Effector memory CD8-positive, alpha-beta T cell (primary cell): ENCODE measurements at places on chromosomes 7 and 10.

DNA sequence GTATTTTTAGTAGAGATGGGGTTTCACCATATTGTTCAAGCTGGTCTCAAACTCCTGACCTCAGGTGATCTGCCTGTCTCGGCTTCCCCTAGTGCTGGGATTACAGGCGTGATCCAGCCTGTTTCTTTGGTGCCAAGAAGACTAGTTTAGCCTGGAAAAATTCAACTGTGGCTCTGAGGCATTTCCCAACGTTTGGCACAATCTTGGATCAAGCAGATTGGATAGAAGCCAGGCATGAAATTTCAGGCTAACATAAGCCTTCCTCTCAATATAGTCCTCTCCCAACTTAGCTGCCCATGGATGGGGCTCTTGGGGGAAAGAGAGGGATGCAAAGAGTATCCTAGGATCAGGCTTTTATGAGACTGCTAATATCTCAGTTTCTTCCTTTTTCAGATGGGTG, 53.8 kb downstream of the APBB1IP start:
- no peak overlapping the region for H3K4me3 ChIP-seq
- peaks cover 66% of the 10 kb centered on the region for H3K36me3 ChIP-seq
- no peaks in the 10 kb centered on the region for H3K27me3 ChIP-seq

GRCh38 chr10:11245095-11245479, 227.4 kb downstream of the CELF2 start:
- DNase-seq, result no peak
- no peak overlapping the region for H3K4me3 ChIP-seq
- peaks cover 53% of the 10 kb centered on the region for H3K4me1 ChIP-seq
- no peak overlapping the region for H3K27ac ChIP-seq
- no peaks in the 10 kb centered on the region for H3K27me3 ChIP-seq
- H3K36me3 ChIP-seq, result peaks cover 26% of the 10 kb centered on the region

DNA sequence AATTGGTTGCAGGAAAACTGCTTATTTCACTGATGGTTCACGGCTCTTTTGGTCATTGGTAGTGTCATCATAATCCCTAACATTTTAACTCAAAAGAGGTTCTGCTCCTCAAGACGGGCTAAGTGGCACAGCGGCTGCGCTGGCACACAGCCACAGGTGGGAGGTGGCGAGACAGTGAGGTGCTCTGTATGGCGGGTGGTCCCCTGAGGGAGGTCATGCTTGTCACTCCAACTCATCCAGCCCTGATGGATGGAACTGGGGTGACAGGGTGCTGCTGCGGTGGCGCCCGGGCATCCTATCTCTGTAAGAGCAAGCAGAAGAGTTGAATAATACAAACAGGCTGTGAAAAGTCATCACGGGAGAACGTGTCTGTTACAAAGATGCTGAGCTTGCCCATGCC, 370.2 kb downstream of the SFMBT2 start:
- no peaks in the 10 kb centered on the region for H3K36me3 ChIP-seq
- H3K4me1 ChIP-seq, result peaks cover 68% of the 10 kb centered on the region
- H3K27ac ChIP-seq, result no peak overlapping the region
- H3K27me3 ChIP-seq, result no peaks in the 10 kb centered on the region
- no peak overlapping the region for H3K4me3 ChIP-seq

DNA sequence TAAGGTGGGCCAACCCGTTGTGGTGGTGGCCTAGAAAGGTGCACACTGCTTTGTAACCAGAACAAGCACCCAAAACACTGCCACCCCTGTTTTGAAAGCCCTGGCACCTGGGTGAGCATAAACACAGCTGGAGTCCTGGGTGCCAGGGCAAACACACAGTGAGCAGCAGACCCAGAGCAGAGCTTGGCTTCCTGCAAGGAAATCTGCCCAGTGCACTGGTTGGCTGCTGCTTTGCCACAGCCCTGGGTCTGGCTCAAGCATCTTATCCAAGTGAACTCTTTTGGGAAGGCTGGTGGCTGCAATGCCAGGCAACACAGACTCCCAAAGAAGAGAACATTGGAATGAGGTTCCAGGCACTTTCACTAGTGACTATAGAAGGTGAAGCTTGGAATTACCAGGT, 145.5 kb upstream of the PDE1C start:
- H3K4me3 ChIP-seq, result no peak overlapping the region
- no peak overlapping the region for H3K27ac ChIP-seq
- no peaks in the 10 kb centered on the region for H3K36me3 ChIP-seq
- peaks cover 6% of the 10 kb centered on the region for H3K27me3 ChIP-seq

- H3K27ac ChIP-seq, result no peak overlapping the region
- no peak overlapping the region for H3K4me3 ChIP-seq
- peaks cover 25% of the 10 kb centered on the region for H3K27me3 ChIP-seq
- H3K36me3 ChIP-seq, result no peaks in the 10 kb centered on the region
Measured at GRCh38 chr7:157707983-157708918, 371.4 kb downstream of the DNAJB6 start.

- H3K27me3 ChIP-seq, result peaks cover 18% of the 10 kb centered on the region
- no peaks in the 10 kb centered on the region for H3K36me3 ChIP-seq
- peak; percentile 10 for DNase-seq
- H3K27ac ChIP-seq, result no peak overlapping the region
Measured at GRCh38 chr7:143205560-143206293, 16.1 kb upstream of the TAS2R40 start.

DNA sequence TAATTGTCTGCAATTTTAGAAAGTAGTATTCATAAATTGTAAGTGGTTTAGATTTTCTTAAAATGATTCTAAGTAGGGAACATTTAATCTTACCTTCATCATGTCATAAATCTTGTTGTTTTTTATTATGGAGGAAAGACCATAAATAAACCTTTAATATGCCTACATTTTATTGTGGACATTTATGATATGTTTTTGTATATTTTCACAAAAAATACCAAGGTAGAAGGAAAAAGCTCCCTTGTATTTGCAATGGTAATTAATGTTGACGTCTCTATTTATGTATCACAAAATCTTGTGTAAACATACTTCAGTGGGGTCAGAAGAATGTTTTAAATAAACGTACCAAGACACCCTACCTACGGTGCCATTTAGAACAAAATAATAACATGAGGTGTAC, 155.7 kb upstream of the FAM171A1 start:
- no peak for DNase-seq
- H3K36me3 ChIP-seq, result no peaks in the 10 kb centered on the region
- H3K27me3 ChIP-seq, result peaks cover 16% of the 10 kb centered on the region
- no peak overlapping the region for H3K4me3 ChIP-seq
- H3K4me1 ChIP-seq, result no peaks in the 10 kb centered on the region
- no peak overlapping the region for H3K27ac ChIP-seq

- H3K27me3 ChIP-seq, result peaks cover 4% of the 10 kb centered on the region
- H3K4me1 ChIP-seq, result peaks cover 3% of the 10 kb centered on the region
- DNase-seq, result no peak
- no peak overlapping the region for H3K27ac ChIP-seq
Measured at GRCh38 chr10:77756319-77757232, 119.0 kb upstream of the KCNMA1 start.

DNA sequence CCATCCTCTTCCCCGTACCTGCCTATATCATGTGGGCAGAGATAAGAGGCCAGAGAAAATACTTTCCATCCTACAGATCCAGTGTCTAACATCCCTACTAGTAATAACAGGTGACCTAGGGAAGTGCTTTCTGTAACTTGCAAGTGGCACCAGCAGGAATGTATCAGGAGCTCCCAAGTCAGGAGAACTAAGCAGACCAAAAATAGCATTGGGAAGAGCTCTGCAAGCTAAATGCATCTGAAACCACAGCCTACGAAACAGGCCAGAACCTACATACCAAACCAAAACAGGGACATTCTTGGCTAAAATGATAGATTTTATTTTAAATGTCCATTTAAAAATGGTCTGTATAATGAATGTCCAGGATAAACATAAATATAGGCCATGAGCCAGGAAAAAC, 680.8 kb downstream of the PHTF2 start:
- H3K4me1 ChIP-seq, result no peaks in the 10 kb centered on the region
- H3K27me3 ChIP-seq, result no peaks in the 10 kb centered on the region
- DNase-seq, result no peak
- H3K4me3 ChIP-seq, result no peak overlapping the region
- no peak overlapping the region for H3K27ac ChIP-seq

DNA sequence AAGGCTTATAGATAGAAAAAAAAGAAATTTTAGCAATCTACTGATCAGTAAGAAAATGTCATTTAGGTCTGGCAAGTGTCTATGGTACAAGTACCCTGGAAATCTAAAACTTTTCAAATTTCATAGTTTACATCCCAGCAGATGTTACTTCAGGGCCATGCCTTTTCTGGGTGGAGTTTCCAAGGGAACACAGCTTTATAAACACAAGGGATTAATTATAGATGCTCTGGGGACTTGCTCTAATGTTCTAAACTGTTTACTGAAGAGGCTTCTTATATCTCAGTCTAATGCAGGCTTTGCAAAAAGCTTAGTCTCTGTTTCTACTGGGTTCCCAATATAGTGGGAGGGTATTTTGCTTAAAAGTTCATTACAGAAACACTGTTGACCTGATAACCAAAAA, 3.1 kb downstream of the CD36 start:
- no peaks in the 10 kb centered on the region for H3K4me1 ChIP-seq
- no peak overlapping the region for H3K27ac ChIP-seq
- no peak overlapping the region for H3K4me3 ChIP-seq
- no peaks in the 10 kb centered on the region for H3K27me3 ChIP-seq
- no peak for DNase-seq

GRCh38 chr10:44398747-44399658, 14.1 kb upstream of the CXCL12 start:
- peaks cover 58% of the 10 kb centered on the region for H3K27me3 ChIP-seq
- H3K36me3 ChIP-seq, result no peaks in the 10 kb centered on the region
- no peak overlapping the region for H3K4me3 ChIP-seq
- peaks cover 5% of the 10 kb centered on the region for H3K4me1 ChIP-seq
- DNase-seq, result no peak

DNA sequence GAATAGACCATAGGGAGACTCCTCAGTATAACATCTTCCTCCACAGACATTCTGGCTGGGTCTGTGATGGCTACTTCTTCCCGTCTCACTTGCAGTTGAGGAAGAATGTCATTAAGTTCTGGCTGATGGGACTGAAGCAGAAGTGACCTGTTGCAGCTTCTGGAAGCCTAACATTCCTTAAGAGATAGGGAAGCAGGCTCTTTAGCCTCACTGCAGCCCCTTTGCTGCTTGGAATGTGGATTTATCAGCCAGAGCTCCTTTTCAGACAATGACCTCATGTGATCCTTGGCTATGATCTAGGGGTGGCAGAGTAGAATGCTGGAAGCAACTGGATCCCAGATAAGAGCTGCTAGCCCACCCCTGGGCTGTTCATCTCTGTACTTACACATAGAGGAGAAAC, 142.5 kb downstream of the RNF216 start:
- peaks cover 47% of the 10 kb centered on the region for H3K36me3 ChIP-seq
- H3K4me3 ChIP-seq, result no peak overlapping the region
- no peaks in the 10 kb centered on the region for H3K27me3 ChIP-seq
- no peak overlapping the region for H3K27ac ChIP-seq

GRCh38 chr7:2638224-2638991, 6.6 kb downstream of the TTYH3 start:
- H3K27me3 ChIP-seq, result no peaks in the 10 kb centered on the region
- H3K27ac ChIP-seq, result no peak overlapping the region
- H3K4me3 ChIP-seq, result no peak overlapping the region
- peaks cover 4% of the 10 kb centered on the region for H3K36me3 ChIP-seq

DNA sequence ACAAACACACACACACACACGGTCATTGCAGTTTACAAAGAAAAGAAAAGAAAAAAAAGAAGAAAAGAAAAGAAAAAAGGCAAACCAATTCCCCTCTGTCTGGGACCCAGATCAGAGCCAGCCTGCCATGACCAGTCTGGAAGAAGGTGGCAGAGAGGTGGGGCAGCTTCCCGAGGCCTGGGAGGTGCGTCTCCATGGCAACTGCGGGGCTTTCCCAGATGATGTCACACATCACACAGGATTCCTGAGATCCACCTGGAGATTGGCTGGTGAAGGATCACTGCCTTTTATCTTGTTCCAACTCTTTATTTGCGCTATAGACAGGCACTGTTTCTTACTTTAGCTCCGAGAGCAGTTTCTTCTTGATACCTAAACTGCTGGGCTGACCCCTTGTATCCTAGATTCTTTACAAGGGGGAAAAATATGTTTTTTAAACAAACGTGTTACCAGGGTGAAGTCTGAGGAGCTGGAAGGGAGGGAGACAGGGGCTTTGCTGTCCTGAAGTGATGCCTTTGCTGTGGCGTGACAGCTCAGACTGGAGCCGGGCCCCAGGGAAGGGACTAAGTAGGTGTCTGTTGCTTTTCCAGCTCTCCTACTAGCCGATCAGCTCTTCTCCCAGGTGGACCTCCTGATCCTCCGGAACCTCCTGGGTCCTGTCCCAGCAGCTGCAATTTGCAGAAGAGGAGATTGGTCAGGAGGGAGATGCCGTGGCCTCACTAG, 298.5 kb downstream of the KLF6 start:
- H3K27ac ChIP-seq, result no peak overlapping the region
- no peaks in the 10 kb centered on the region for H3K36me3 ChIP-seq
- peaks cover 40% of the 10 kb centered on the region for H3K27me3 ChIP-seq

DNA sequence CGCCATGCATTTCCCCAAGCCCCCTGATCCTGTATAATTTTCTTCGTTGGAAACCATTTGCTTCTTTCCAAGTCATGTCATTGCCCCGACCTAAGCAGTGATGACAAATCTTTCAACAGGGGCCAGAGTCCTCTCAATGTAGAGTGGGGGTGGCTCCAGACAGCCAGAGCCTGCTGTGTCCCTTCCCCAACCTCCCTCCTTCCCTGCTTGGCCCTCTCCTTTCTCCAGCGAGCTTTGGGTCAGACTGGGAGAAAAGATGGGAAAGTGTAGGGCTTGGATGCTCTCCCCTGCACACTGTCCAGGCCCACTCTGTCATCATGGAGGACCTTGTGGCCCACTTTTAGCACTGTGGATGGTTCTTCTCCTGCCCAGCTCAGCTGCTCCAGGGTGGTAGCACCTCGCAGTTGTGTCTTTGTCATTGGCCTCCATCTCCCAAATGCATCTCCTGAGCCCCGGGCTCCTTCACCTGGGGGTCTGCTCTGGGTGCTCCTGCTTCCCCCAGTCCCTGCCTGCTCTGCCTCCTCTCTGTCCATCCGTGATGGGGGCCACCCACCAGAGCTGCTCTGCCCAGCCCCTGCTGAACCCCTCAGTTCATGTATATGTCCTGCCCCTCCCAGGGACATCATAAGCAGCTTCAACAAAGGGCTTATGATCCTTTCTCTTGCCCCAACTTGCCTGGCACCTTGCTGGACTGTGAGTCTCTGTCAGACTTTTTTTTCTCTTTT, 37.5 kb downstream of the BTBD16 start:
- DNase-seq, result no peak
- no peaks in the 10 kb centered on the region for H3K4me1 ChIP-seq
- peaks cover 30% of the 10 kb centered on the region for H3K27me3 ChIP-seq
- no peak overlapping the region for H3K4me3 ChIP-seq
- H3K36me3 ChIP-seq, result no peaks in the 10 kb centered on the region
